ENCODE measurements at places on chromosomes 13 and 19.

- DNase-seq: no peak
These were observed 94.7 kb upstream of the PRR20A start for GRCh38 chr13:57045826-57046546.

DNA sequence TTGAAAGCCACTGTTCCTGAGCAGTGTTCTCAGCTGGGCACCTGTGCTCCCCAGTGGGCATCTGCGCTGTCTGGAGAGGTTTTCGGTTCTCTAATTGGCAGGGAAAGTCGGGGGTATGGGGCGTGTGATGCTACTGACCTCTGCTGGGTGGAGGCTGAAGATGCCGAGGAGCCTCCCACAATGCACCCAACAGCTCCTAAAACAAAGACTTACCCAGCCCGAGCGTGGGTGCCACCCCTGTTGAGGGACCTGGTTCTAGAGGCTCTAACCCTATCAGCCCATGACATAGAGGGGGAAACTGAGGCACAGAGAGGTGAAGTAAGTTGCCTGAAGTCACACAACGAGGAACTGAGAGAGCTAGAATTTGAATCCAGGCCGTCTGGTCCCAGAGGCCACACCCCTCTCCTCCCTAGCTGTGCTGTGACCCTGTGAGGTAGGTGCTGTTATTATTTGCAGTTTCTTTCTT lies 2.3 kb downstream of the SPACA4 start:
- no peak for DNase-seq

DNA sequence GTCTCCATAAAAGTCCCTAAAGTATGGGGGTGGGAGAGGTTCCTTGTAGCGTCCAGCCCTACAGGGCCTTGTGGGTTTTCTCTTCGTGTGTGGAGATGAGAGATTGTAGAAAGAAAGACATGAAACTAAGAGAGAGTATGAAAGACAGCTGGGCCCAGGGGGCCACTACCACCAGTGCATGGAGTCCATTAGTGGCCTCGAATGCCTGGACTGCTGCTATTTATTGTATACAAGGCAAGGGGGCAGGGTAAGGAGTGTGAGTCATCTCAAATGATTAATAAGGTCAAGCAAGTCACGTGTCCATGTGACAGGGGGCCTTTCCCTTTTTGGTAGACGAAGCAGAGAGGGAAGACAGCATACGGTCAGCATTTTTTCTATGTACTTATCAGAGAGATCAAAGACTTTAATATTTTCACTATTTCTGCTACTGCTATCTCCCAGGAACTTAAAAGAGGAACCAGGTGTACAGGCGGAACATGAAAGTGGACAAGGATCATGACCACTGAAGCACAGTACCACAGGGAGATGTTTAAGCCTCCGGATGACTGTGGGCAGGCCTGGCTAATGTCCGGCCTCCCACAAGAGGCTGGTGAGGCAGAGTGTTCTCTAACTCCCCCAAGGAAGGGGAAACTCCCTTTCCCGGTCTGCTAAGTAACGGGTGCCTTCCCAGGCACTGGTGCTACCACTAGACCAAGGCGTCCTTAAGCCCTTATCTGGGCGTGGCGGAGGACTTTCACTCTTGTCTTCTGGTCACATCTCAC lies 25.5 kb downstream of the FGF21 start:
- no peak for DNase-seq

- no peak for DNase-seq
These were observed 133.9 kb downstream of the DCT start for GRCh38 chr13:94345374-94346195.

- no peak for DNase-seq
These were observed 78.1 kb downstream of the LNX2 start for GRCh38 chr13:27542220-27542619.

DNA sequence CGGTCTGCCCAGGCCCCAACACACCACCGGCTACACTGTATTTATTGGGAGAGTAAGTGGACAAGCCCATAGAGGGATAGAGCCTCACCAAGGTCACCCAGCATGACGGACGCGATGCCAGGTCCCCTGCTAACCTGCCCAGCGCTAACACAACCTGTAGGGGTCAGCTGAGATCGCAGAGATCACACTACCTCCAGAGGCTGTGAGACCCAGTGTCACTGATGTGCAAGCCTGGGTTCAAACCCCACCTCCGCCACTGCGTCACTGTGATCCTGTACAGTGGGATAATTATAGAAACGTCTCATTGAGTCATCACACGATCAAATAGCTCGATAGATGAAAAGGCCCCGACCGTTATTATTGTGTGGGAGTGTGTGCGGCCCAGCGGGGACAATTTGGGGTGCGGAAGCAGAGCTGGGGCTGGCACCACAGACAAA lies 10.6 kb upstream of the TLE2 start:
- no peak for DNase-seq

GRCh38 chr19:4580961-4581665 lies 21.6 kb upstream of the SEMA6B start:
- DNase-seq: no peak

GRCh38 chr13:33182729-33183128 lies 102.8 kb downstream of the STARD13 start:
- DNase-seq: no peak

- no peak for DNase-seq
These were observed 20.9 kb upstream of the CALM3 start for GRCh38 chr19:46580247-46580646.

DNA sequence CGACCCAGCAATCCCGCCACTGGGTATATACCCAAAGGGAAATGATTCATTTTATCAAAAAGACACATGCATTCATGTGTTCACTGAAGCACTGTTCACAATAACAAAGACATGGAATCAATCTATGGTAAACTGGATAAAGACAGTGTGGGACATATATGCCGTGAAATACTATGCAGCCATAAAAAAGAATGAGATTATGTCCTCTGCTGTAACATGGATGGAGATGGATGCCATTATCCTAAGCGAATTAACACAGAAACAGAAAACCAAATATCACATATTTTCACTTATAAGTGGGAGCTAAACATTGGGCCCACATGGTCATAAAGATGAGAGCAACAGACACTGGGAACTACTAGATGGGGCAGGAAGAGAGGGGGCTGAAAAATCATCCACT lies 345.0 kb downstream of the UQCRFS1 start:
- no peak for DNase-seq

DNA sequence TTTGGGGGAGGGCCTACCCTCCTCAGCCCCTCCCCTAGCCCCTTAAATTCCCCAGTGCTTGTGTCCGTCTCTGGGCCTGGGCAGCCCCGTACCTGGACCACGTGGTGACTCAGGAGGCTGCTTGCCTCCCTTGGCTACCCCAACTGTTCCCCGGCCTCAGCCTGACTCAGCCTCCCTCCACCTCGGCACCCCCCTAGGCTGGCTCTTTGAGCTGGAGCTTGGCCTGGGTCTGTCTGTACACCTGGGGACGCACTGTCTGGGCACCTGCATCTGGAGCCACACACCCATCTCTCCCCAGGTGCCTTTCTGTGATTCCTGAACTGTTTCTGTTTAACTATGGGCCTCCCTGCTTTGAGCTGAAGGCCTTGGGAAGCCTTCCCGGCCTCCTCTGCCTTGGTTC lies 1.8 kb upstream of the KLK14 start:
- no peak for DNase-seq

DNA sequence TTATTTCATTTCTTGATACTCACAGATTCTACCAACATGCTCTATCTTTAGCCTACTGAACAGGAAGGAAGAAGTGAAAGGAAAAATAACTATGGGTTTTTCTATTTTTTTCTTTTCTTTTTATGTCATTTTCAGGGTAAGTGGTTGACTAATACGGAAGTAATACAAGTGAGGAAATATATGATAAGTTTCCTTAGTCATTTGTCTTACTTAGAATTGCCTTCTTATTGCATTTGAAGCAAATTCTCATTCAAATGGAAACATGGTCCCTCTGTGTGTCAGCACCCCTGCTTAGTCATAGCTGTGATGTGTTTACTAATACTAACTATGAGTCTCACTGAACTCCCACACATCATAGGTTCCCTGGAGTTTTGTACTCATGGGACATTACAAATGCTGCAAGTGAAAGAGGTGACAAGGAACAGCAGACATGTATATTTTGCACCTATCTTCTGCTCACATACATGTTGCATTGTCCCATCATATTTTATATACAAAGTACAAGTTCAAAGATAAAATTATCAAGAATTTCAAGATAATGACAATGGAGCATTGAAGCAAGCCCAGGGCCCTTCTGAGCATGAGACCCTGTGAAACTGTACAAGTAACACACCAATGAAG lies 60.1 kb downstream of the DCT start:
- DNase-seq: no peak

- DNase-seq: no peak
These were observed 4.9 kb downstream of the LMO7 start for GRCh38 chr13:75641026-75641425.

- no peak for DNase-seq
These were observed 430 bp downstream of the MAP4K1 start for GRCh38 chr19:38617283-38617763.

DNA sequence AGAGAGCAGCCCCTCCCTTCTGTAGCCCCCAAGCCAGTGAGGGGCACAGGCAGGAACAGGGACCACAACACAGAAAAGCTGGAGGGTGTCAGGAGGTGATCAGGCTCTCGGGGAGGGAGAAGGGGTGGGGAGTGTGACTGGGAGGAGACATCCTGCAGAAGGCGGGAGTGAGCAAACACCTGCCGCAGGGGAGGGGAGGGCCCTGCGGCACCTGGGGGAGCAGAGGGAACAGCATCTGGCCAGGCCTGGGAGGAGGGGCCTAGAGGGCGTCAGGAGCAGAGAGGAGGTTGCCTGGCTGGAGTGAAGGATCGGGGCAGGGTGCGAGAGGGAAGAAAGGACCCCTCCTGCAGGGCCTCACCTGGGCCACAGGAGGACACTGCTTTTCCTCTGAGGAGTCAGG lies 4.2 kb downstream of the KLK3 start:
- DNase-seq: no peak

GRCh38 chr13:23509781-23510543 lies 60.2 kb upstream of the TNFRSF19 start:
- no peak for DNase-seq

DNA sequence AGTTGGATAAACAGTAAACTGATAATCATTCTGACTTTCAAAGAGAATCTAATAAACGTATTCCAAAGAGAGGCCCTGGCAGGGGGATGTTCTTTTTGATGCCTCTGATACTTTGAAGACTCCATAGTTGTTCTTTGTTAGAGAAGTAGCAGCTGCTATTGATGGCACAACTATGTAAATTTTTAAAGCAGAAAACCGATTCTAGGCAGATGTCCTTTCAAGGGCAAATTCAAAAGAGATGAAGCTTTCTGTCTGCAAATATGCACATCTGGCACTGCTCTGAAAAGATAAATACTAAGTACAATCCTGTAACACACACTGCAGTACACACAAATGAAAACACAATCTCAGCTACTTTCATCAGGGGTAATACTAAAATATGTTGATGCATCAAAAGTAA lies 250.1 kb downstream of the VWA8 start:
- no peak for DNase-seq

GRCh38 chr19:14561847-14562351 lies 10.0 kb downstream of the NDUFB7 start:
- peak; percentile 68 for DNase-seq

GRCh38 chr19:57778336-57778735 lies 8.9 kb downstream of the ZNF586 start:
- DNase-seq: no peak

GRCh38 chr19:17751103-17751911 lies at the start of gene FCHO1:
TSS of gene FCHO1 (plus strand) at chr19:17751477. CDS start at chr19:17755165, 3,688 bp downstream.
- peak; percentile 10 for DNase-seq

- no peak for DNase-seq
These were observed 418.2 kb downstream of the DCT start for GRCh38 chr13:94061301-94061700.

GRCh38 chr13:40197936-40198595 lies 468.4 kb downstream of the FOXO1 start:
- no peak for DNase-seq
